HFFc6 (cell line): ENCODE measurements at places on chromosomes 13 and 19. TPM values are rescaled to one million over a fixed set of nuclear protein-coding genes. Genes with fewer than 3 reads are reported as not detected.

DNA sequence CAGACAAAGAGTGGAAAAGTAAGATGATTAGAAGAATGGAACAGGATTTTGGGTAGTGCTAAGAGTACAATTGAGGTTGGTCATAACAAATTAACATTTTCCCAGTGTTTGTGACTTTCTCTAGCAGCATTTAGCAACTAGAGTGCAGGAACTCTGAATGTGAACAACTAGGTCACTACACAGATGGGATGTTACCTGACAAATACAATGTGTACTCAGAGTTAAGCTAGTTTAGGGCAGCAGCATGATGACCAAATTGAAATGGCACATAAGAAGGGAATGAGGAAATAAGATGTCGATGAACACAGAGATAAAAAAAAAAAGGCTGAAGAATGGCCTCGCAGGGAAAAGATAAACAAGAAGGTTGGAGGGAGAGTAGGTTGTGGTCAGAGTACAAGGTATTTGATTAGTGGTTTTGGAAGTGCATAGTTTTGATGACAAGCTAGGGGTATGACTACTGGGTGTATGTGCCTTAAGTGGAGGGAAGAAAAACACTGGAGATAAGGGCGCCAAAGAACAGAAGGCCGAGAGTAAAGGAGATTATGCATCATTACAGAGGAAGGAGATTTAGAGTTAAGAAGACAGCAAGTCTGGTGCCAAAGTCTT, 381.1 kb downstream of the FGF14 start:
- peaks cover 2% of the 10 kb centered on the region for H3K27me3 ChIP-seq
- peaks cover 6% of the 10 kb centered on the region; the same call in 1 of the 2 replicates for H3K36me3 ChIP-seq
- DNase-seq: no peak
- H3K27ac ChIP-seq: no peak overlapping the region

Gene RETN
- not detected in 3 replicates for total RNA-seq

DNA sequence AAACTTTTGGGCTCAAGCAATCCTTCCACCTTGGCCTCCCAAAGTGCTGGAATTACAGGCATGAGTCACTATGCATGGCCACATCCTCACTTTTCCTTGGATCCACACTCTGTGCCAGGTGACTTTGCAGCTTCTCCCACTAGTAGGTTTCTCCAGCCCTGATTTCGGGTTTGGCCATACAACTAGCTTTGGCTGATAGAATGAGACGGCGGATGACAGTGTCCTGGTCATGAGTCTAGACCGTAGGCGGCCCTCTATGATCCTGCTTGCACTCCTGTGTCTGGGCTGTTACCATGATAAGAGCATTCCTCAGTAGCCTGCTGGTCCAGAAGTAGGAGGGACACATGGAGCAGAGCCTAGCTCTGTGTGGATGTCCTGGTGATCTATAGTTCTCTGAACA, 112.5 kb upstream of the KL start:
- peaks cover 42% of the 10 kb centered on the region for H3K4me1 ChIP-seq
- H3K4me3 ChIP-seq: no peak overlapping the region
- H3K27me3 ChIP-seq: peaks cover 9% of the 10 kb centered on the region
- no peak for DNase-seq

GRCh38 chr13:48773531-48774275, 120.0 kb downstream of the CYSLTR2 start:
- peaks cover 44% of the 10 kb centered on the region for H3K4me1 ChIP-seq
- peaks cover 13% of the 10 kb centered on the region for H3K27me3 ChIP-seq
- no peak overlapping the region for H3K4me3 ChIP-seq

Gene SMIM44
- not detected in 2 replicates for total RNA-seq

GRCh38 chr19:5292822-5293611, 47.6 kb downstream of the PTPRS start:
- peak overlapping the region; percentile 87 for H3K27ac ChIP-seq
- peak overlapping the region; percentile 90 for H3K4me3 ChIP-seq
- H3K36me3 ChIP-seq: no peaks in the 10 kb centered on the region
- peak; percentile 74 for DNase-seq

DNA sequence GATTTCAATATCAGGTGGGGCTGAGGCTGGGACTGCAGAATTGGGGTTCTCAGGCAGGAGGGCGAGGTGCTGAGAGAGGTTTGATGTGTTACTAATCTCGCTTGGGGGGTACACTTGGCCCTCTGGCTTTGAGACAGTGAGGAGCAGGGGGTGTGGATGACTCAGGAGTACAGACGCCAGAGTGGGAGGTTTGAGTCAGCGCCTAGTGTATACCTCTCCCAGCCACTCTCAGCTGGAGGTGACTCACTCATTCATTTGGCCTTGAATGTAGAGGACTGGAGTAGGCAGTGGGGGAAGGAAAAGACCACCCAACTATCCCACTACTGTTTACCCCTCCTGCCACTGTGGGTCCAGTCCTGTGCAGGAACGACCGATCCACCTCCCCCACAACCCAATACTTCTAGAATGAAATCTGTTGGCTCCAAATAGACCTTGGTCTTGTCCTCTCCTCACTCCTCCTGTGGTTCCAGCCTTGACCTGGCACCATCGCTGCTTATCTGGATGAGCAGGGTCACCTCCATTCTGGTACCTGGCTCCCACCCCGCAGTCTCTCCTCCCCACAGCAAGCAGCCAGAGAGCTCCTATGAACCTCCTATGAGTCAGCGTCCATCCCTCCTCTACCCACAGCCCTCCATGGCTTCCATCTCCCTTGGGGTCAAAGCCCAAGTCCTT, 20.1 kb upstream of the ZNRF4 start:
- H3K4me1 ChIP-seq: peaks cover 32% of the 10 kb centered on the region
- H3K27ac ChIP-seq: peak overlapping the region; percentile 90
- peak overlapping the region; percentile 51 for H3K4me3 ChIP-seq
- peaks cover 2% of the 10 kb centered on the region for H3K27me3 ChIP-seq
- H3K36me3 ChIP-seq: no peaks in the 10 kb centered on the region

Gene GAPDHS
- not detected in 3 replicates for total RNA-seq

GRCh38 chr13:29743201-29743786, 107.1 kb downstream of the UBL3 start:
- peak overlapping the region; percentile 45; the same call in 1 of the 2 replicates for H3K27ac ChIP-seq
- DNase-seq: peak; percentile 66
- H3K4me1 ChIP-seq: peaks cover 14% of the 10 kb centered on the region
- peaks cover 4% of the 10 kb centered on the region for H3K27me3 ChIP-seq
- peak overlapping the region; percentile 29; the same call in 1 of the 2 replicates for H3K4me3 ChIP-seq

DNA sequence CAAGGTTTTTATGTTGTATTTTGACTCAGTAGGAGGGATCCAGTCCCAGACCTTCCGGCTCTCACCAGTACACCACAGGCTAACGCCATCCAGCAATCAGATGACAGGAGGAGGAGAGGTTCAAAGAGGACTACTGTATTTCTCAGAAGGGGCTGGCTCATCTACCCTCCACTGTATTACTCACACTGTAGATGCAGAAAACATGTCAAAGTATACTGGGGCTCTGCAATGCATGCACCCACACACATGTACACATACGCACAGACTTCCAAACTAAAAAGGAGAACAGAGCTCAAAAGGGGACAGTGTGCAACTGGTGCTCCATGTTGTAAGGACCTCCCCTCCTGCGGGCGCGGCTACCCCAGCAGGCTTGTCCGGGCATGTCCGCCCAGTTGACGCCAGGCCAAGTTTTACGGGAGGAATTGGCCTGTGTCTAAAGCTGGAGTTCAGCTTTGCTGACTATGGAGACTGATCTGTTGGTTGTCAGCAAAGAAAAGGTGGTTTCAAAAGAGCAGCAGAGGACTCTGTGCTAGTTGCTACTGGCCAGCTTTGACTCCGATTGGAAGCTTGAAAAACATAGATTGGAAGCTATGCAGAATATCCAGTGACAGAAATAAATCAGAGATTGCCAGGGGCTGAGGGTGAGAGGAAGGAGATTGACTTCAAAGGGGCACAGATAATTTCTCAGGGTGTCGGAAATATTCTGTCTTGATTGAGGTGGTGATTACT, 314.2 kb downstream of the DLEU7 start:
- H3K4me1 ChIP-seq: peaks cover 28% of the 10 kb centered on the region
- DNase-seq: no peak
- H3K36me3 ChIP-seq: no peaks in the 10 kb centered on the region
- peak overlapping the region; percentile 53; the same call in 1 of the 2 replicates for H3K4me3 ChIP-seq
- peak overlapping the region; percentile 78; the same call in 1 of the 2 replicates for H3K27ac ChIP-seq

DNA sequence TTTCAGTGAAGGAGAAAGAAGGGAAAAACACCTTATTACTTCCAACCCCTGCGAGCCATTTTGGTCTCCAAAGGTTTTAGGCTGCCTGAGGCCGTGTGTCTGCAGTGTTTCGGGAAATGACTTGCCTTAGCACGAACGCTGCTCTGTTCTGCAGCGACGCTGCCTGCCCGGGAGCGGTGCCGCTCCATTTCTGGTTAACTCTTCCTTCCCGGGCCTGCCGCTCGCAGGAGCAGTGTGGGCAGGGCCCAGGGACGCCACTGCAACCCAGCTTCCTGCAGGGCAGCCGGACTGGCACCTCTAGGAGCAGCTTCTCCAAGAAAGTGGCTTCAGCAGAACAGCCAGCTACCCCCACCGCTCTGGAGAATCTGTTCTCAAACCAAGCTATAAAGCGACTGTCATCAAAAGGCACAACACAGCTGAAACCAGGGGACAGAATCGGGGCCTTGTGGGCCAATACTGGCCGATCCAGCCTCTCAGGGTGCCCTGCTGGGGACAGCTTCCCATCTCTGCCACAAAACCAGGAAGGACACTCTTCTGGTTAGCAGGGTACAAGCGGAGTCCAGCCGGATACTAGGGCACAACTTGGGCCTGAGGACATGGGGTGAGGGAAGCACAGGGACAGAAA, 72.2 kb downstream of the KCTD15 start:
- no peaks in the 10 kb centered on the region for H3K36me3 ChIP-seq
- peaks cover 14% of the 10 kb centered on the region for H3K27me3 ChIP-seq
- H3K27ac ChIP-seq: no peak overlapping the region
- H3K4me3 ChIP-seq: peak overlapping the region; percentile 62
- no peak for DNase-seq

GRCh38 chr13:19664481-19665230, 31.2 kb downstream of the MPHOSPH8 start:
- H3K27ac ChIP-seq: no peak overlapping the region
- H3K27me3 ChIP-seq: peaks cover 8% of the 10 kb centered on the region
- H3K36me3 ChIP-seq: peaks cover 42% of the 10 kb centered on the region

Gene CRX
- total RNA-seq: not detected in 3 replicates

DNA sequence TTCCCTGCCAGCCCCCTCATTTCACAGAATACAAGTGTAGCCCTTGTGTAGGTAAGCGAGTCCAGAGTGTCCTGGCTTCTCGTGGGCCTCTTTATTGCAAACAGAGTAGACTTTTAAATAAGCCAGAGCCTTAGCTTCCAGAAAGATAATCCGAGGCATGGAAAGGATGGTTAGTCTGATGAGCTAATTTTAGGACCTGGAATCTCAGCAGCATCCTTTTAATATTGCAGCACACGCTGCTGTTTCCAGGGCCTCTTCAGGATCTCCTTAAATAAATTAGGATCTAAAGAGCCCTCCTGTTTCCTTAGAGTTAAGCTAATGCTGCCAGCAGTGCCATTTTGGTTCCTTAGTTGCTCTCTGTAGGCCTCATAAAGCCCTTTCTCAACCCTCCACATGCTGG, 99.2 kb downstream of the RFC3 start:
- no peak overlapping the region for H3K4me3 ChIP-seq
- no peak overlapping the region for H3K27ac ChIP-seq
- no peaks in the 10 kb centered on the region for H3K36me3 ChIP-seq

Gene ACER1
- not detected in 3 replicates for total RNA-seq

Gene FAAP24
- 1.9 to 5.2 TPM (median 3.6 TPM) in 3 replicates for total RNA-seq

DNA sequence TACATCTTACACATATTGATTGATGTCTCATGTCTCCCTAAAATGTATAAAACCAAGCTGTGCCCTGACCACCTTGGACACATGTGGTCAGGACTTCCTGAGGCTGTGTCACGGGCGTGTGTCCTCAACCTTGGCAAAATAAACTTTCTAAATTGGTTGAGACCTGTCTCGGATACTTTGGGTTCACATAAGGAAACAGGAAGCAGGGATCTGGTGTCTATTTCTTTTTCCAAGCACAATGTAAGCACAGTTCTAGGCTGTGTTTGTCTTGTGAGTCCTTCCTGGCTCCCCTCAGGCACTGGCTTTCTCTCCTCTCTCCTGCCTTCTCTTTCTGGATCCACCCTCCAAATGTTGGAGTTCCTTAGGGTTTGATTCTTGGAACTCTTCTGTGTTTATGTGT, 27.6 kb upstream of the TPT1 start:
- H3K4me1 ChIP-seq: peaks cover 32% of the 10 kb centered on the region
- peak overlapping the region; percentile 54 for H3K27ac ChIP-seq
- H3K36me3 ChIP-seq: peaks cover 8% of the 10 kb centered on the region
- peaks cover 2% of the 10 kb centered on the region; the same call in 1 of the 2 replicates for H3K27me3 ChIP-seq
- DNase-seq: no peak
- H3K4me3 ChIP-seq: no peak overlapping the region

Gene PCDH8
- not detected in 3 replicates for total RNA-seq

DNA sequence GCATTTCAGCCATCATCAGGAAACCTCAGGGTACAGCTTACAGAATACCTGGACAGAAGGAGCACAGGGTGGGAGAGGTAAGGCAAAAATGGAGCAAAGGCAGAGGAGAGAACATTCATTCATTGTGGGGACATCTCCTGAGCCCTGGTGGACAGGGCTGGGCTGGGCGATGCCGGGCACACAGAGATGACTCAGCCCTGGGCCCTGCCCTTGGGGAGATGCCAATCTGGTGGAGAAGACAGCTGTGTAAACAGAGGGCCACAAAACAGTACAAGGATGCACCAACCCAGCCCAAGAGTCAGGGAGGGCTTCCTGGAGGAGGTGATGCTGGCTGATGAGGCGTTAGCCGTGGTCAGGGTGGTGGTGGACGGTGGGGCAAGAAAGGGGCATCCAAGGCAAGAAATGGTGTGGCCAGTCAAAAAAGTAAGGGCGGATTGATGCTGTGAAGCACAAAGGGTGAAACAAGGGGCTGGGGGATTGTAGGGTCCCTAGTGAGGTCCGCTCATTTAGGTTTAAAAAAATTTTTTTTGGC, 3.6 kb upstream of the HAS1 start:
- peaks cover 31% of the 10 kb centered on the region for H3K4me1 ChIP-seq
- H3K27ac ChIP-seq: no peak overlapping the region
- DNase-seq: peak; percentile 24
- no peaks in the 10 kb centered on the region; the same call in 1 of the 2 replicates for H3K36me3 ChIP-seq
- no peak overlapping the region for H3K4me3 ChIP-seq

Gene GSX1
- not detected in 3 replicates for total RNA-seq

DNA sequence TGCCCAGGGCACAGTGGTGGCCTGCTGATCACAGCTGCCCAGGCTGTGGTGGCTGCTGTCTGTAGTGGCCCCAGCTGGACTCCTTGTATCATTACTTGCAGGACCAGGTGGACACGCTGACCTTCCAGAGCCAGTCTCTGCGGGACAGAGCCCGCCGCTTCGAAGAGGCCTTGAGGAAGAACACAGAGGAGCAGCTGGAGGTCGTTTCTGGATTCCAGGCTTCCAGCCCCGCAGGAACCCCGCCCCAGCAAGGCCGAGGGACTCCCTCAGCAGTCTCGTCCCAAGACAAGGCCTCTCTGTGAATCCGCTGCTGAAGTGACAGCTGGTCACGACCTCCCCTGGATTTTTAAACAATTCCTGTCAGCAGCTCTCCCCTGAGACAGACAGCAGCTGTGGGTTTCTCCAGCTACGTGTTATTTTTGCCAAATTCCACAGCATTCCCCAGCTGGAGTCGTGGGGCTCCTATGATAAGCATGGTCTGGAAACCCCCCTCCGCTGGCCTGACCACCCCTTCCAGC, 98.3 kb downstream of the SLC7A1 start:
- H3K27ac ChIP-seq: no peak overlapping the region
- H3K36me3 ChIP-seq: no peaks in the 10 kb centered on the region
- H3K4me1 ChIP-seq: no peaks in the 10 kb centered on the region
- peaks cover 19% of the 10 kb centered on the region for H3K27me3 ChIP-seq
- DNase-seq: no peak

Gene SCAMP4
- total RNA-seq: 58.1 to 78.1 TPM (median 74.7 TPM) in 3 replicates
